ENCODE measurements at places on chromosomes 1 and 21. TPM values are rescaled to one million over a fixed set of nuclear protein-coding genes. Genes with fewer than 3 reads are reported as not detected.

LCE1A gene
- not detected for total RNA-seq

OR6K3 gene
- total RNA-seq, result not detected

IRF6 gene
- 0.09 TPM for total RNA-seq

S100A8 gene
- total RNA-seq, result not detected

OR2T33 gene
- not detected for total RNA-seq
